ENCODE measurements at places on chromosomes 3 and 15.

DNA sequence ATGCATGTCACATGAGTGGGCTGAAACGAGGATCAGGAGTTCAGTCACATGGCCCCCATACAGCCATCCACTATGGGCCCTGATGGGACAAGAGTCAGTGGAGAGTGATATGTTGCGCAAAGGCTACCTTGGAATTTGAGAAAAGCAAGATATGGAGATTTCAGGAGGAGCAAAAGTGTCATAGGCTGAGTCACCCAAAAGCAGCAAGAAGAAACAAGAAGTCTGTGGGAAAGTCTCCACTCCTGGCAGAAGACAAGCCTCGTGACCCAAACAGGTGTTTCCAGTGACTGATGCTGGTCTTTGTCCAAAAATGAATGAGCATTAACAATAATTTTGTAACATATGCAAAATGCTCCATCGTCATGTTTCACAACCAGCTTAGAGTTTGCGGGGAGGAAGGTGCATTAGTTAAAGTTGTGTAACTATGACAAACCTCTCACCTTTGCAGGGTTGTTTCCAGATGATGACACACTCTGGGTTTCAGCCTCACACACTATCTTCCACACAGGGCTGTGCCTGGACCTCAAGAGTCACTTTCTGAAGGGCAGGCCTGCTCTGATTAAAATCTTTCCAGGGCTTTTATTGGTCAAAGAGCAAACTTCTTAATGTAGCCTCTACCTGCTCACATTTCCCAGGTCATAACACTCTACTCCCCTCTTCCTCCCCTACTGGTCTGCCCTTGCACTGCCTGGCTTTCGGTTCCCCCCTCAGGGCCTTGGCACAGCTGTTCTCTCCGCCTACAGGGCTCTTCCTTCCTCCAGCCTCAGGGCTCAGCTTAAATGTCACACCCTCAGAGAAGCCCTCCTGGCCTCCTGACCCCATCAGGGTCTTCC, 3.9 kb upstream of the DNASE1L3 start:
- peak; percentile 54 for DNase-seq

- DNase-seq: no peak
Observed at GRCh38 chr3:41111011-41111410, 88.3 kb upstream of the CTNNB1 start.

- DNase-seq: no peak
Observed at GRCh38 chr3:15152184-15152583, 53.2 kb upstream of the RBSN start.

- DNase-seq: no peak
Observed at GRCh38 chr15:98025237-98025636, 64.7 kb downstream of the ARRDC4 start.

- no peak for DNase-seq
Observed at GRCh38 chr3:69864766-69865165, 125.5 kb downstream of the MITF start.

Measured in CD4-positive, alpha-beta T cell treated with Interleukin-15 for 1 hour (primary cell).